ENCODE measurements at places on chromosomes 6 and 20.

DNA sequence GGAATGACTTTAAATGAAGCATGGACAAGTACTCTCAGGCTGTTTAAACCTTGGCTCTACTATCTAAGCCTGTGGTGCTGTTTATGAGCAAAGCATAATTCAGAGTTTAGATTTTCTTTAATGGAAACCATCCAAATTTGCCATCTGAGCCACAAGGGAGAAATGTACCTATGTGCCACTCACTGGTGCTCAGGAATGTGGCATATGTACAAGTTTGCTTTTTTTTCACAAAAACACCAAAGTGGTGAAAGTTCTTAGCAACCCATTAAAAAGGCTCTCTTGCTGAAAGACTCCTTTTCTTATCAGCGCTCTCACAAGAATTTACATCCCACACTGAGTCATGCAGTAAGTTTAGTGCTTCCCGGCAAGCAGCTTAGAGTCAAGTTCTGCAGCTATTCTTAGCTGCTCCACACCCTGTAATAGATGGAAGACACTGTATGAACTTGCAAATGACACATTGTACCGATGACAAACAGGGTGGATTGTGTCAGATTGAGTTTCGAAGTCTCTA is 57.3 kb upstream of the MLIP start:
- DNase-seq = peak; percentile 89

DNA sequence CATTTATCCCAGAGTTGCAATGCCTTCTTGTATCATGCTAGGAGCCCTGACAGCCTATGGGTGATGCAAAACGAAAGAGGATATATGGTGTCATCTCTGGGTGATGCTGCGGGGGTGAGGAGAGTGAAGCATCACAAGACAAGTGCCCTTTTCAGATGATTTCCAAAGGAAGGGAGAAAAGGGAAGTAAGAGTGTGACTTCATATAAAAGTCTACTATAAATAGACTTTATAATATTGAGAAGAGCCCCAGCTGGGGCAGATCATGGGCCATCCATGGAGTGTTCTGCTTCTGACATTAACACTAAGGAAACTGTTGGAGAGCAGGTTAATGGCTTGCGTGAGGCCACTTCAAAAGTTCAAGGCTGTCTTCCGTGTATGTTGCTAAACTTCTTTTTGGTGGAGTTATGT is 4.4 kb downstream of the CD83 start:
- no peak for DNase-seq

DNA sequence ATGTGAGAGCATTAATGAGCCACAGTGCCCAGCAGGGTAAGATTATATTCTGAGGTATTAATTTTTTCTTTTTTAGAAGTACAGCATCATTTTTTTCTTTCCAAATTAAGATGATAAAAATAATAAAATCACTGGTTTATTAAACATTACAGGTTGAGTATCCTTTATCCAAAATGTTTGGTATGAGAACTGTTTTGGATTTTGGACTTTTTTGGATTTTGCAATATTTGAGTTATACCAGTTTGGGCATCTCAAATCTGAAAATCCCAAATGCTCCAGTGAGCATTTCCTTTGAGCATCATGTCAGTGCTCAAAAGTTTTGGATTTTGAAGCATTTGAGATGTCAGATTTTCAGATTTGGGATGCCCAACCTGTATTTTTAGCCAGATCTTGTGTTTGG is 44.4 kb downstream of the ENPP1 start:
- DNase-seq = no peak

DNA sequence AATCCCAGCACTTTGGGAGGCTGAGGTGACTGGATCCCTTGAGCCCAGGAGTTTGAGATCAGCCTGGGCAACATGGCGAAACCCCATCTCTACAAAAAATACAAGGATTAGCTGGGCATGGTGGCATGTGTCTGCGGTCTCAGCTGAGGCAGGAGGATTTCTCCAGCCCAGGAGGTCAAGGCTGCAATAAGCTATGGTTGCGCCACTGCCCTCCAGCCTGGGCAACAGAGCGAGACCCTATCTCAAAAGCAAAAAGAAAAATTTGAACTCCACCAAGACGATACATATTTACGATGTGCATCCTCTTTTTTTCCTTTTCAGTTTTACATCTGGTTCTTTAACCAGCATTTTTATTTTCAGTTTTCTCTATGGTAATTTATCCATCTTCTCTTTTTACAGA is 162.1 kb downstream of the JARID2 start:
- DNase-seq = no peak

DNA sequence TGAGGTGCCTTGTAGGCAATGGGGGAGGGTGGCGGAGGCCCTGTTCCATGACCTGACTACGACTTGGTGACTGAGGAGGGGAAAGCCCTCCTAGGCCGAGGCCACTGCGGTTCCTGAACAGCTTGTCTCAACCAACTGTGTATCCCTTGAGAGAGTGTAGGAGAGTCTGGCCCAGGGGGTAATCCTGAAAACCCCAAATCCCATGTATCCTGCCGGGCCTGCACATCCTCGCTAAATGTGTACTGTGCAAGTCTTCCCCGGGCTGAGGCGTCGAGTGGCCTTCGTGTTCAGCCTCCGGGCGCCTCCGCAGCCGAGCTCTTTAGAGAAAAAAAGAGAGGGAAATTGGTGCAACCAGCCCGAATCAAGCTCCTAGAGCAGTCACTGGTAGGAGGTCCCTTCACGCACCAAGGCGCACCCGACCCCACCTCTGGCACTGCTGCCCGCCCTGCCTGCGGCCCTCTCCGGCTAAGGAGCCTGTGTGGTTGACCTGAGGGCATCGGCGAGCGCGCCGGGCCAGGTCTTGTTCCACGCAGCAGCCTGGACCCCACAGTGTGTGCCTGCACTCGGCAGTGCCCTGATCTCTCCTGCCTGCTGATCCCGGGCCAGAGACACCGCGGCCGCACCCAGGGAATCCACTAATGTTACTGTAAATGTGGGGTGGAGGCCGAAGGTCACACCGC is 7.3 kb downstream of the SIM1 start:
- no peak for DNase-seq

DNA sequence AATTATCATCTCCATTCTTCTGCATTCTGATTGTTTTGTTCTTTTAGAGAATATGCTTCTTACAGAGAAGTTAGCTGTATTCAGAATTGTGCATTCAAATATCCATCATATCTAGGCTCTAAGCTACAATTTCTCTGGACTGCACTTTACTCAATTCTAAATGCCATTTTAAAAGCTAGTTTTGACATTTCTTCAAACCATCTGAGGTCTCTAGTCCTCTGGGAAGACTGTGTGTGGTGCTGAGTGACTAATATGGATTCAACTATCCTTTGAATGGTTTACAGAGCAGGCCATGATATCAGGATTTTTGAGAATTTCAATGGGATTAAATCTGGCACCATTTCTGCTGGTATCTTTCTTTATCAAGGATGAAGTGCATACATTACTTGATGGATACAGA is 285.7 kb downstream of the BTBD3 start:
- no peak for DNase-seq

GRCh38 chr6:104527761-104528415 is 331.8 kb downstream of the HACE1 start:
- peak; percentile 51 for DNase-seq

- DNase-seq = no peak
Observed at GRCh38 chr6:56440551-56440981, 193.2 kb upstream of the COL21A1 start.

GRCh38 chr6:31631209-31631608 is 10.7 kb downstream of the PRRC2A start:
- no peak for DNase-seq

DNA sequence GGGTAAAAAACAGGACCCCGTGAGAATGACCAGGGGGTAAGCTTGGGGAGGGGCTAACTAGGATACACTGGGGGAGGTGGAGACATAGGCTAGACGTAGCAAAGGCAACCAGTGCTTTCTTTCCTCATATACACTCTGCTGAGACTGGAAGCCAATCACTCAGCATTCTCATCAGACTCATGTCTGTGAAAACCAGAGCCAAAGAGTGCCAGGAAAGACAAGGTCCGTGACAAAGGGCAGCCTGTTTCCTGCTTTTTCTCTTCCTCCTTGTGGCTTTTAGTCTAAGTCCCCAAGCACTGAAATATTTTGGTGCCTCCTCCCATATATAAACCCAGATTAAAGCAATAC is 97.9 kb upstream of the NEDD9 start:
- no peak for DNase-seq

- DNase-seq = no peak
Observed at GRCh38 chr6:139054001-139054400, 25.5 kb downstream of the ABRACL start.

DNA sequence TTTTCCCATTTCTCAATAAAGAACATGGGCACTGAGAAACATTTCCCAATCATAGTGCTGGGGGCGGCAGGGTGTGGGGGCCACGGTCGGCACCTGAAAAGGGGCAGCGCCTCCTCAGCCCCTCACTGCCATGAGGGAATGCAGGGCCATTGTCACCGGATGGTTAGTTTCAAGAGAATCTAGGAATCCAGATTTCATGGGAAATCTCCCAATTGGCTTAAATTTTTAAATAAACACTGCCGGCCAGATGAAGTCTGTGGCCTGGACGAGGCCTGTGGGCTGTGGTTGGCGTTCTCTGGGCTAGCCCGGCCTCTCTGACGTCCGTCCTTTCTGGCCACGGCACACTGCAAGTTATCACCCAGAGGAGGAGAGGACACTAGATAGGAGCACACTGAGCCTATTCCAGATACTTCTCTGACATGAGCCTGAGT is 25.6 kb downstream of the MANBAL start:
- peak; percentile 68 for DNase-seq

DNA sequence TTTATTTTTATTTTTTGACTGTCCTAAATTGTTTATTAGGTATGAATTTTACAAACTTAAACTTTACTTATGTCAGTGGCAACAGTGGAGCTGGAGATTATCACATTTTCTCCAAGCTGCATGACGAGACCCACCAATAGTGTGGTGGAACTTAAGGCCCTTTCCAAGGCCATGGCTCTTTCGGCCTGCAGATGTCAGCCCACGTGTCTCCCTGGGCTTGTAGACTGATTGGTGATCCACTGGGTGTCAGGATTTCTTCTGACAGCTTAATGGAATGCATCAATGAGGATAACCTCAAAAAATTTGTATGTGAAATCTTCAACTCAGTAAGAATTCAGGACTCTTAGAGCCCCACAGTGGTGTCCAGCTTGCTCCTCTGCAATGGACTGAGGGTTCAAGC is 32.3 kb upstream of the OVOL2 start:
- no peak for DNase-seq

GRCh38 chr6:78570044-78570443 is 297.3 kb upstream of the IRAK1BP1 start:
- DNase-seq = no peak

DNA sequence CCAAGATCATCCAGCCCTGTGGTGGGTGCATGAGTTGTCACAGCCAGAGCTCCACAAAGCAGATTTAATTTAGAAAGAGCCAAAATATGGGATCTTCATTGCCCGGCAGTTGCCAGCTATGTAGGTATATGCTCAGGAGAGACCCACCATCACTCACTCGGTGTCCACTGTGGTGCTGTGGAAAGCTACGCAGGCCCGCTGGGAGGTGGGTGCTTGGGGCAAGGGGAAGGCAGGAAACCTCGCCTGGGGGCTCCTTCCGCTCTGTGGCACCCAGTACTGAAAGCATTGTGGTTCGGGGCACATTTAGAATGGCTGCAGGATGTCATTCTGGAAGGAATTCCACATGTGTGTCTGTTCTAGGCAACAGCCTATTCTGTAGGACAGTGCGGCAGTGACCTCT is 259.9 kb downstream of the TAF4 start:
- DNase-seq = no peak

GRCh38 chr6:158044525-158044888 is 62.8 kb downstream of the SYNJ2 start:
- DNase-seq = no peak

DNA sequence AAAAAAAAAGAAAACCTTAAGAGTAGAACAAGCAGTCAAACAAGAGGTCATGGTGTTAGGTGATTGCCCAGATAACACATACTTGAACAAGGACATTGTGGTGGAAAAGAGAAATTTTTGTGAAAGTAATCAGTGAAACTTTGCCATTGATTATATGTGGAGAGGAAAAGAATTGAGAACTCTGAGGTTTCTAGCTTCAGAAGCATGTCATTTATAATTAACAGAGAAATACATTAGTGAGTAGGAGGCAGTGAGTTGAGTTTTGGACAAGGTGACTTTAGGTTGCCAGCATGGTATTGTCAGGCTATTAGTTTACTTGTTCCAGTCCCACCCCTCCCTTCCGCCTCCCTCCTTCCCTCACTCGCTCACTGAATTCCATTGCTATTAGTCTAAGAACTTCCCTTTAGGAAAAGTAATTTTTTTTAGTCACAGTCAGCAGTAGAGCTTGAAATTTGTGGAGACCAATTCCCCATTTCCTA is 17.2 kb downstream of the TAB2 start:
- peak; percentile 49 for DNase-seq

- no peak for DNase-seq
Observed at GRCh38 chr6:111758608-111759329, 114.5 kb downstream of the FYN start.

DNA sequence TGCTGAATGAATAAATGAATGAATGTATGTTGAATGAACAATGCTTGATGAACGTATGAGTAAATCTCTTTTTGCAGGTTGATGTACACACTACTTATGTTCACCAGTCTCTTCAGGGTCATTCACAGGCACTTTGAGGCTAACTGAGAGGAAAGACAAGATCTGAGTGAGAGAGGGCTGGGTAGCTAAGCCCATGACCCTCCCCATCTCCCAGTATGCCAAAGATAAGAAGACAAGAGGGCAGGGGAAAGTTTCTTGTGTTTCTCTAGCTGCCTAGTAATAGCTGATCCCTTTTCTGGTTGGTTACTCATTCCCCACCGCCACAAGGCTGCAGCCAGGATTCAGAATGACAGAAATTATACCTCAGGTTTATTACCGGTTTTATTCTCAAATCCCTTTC is 90.7 kb downstream of the CEP57L1 start:
- DNase-seq = no peak

DNA sequence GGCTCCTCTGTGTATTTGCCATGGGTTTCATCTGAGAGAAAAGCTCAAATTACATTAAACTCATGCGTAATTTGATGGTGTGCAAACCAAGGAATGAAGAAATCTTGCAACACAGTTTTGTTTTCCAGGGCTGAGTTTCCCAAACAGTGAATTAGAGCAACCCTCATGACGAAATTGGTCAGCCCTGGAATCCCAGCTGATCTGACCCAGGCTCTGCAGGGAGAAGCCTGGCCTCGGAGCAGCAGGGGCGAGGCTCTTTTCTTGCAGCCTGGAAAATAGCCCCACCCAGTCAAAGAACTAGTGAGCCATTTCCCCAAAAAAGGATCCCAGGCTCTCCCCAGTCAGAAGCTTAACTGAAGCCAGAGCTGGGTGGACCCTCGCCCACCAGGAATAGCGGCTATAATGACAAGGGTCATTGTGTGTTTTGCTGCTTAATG is 107.3 kb upstream of the SNX9 start:
- DNase-seq = peak; percentile 99

GRCh38 chr6:144335914-144336313 is 50.8 kb downstream of the UTRN start:
- no peak for DNase-seq

GRCh38 chr6:7052443-7053011 is 55.2 kb upstream of the RREB1 start:
- peak; percentile 66 for DNase-seq
